Mammary epithelial cell (primary cell): ENCODE measurements at places on chromosomes 3 and 15. TPM values are rescaled to one million over a fixed set of nuclear protein-coding genes. Genes with fewer than 3 reads are reported as not detected.
A peak's percentile ranks its signal among the peaks of the same experiment; 100 is the strongest.

DNA sequence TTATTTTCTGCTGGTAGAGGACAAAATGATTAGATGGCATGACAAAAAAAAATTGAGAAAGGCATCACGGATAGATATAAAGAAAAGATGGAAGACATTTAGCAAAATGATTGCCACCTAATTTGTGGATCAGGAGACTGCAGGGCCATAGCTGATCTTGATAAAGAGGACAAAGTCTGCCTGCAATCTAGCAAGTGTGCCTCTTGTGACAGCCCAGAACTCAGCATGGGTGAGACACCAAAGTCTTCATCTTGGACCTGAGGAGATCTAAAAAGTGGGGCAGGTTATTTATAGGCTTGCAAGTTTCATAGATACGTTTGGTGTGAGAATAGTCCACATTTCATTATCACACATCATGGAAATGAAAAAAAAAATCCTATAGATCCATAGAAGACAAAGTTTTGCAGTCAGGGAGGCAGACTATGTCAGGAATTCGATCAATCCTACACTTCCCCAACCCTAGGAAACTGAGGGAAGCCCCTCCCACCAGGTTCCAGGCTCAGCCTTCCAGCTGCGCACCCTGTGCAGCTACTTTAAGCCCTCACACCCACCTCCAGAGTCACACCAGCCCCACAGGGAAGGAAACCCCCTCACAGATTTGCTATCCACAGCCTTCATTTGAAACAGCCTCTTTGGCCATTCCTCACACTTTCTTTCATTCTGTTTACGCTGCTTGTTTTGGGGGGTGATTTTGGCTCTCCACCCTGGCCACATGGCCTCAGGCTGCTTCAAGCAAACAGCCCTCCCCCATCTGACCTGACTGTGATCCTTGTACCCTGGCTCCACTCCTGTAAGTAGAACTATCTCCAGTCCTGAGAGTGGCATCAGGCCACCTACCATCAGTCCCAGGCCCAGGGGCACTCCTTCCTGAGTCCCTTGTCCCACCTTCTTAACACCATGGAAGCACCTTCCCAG lies 28.1 kb upstream of the KLHL6 start:
- DNase-seq, result no peak

GRCh38 chr3:52570076-52570475 lies 33.7 kb downstream of the UQCC5 start:
- DNase-seq, result no peak

DNA sequence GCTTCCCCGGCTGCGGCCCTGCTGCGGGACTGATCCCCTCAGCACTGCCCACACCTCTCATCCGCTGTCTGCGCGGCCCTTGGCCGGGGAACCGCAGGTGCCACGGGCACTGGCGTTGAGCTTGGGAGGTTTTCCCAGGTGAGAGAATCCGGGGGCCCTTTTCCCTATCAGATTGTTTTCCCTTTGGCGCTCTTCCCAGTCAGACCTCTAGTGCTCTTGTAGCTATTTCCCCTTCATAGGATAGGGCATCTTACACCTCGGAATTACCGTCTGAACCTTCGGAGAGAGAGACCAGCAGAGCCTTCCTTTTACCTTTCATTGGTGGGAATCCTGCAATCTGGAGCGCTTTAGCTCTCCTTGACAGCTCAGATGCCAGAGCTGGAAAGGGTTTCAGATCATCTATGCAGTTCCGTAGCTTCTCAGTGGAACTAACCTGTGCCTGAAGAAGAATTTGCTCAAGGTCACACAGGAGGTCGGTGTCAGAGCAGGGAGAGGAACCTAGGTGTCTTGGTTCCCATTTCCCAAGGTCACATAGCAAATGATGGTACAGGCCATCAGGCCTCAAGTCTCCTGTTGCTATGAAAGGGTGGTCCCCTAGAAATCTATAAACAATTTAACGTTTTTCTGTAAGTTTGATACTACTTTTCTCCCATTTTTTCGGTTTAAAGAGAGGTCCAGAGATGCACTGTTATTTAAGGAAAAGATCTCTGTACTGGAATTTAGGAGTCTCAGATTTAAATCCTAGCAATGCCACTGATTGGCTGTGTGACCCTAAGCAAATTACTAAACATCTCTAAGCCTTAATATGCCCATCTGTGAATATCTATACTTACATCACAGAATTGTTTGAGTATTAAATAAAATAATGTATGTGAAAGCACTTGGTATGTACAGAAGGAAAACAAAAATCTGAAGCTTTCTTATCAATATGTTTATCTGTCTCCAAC lies 916 bp downstream of the IDH3A start:
- peak; percentile 32 for DNase-seq

DNA sequence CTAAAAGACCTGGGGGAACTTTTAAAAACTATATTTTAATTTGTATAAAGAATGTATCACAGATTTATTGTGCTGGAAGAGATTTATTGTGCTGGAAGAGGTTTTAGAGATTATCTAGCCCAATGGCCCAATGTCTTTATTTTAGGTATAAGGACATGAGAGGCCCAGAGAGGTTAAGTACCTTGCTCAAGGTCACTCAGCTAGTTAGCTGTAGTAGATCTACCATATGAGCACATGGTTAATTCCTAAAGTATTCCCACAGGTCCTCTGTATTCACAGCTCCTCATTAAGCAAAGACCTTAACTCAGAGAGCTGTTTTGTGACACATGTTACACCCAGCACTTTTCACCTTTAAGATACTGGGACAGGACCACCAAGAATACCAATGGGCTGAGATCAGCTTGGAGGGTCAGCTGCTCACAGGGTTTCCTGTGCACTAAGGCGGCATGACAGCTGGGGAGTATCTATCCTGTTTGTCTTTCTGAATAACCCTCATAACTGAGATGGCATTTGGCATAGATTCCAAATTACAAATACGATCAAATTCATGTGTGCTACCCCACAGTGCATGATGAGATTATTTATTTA lies 143.1 kb upstream of the TBL1XR1 start:
- no peak for DNase-seq

OXTR gene
- polyA plus RNA-seq, result 0.19 TPM

ZNF660 gene
- polyA plus RNA-seq, result 0.01 TPM
